Type B pancreatic cell (in vitro differentiated cells): ENCODE measurements at places on chromosomes 7 and 10.

DNA sequence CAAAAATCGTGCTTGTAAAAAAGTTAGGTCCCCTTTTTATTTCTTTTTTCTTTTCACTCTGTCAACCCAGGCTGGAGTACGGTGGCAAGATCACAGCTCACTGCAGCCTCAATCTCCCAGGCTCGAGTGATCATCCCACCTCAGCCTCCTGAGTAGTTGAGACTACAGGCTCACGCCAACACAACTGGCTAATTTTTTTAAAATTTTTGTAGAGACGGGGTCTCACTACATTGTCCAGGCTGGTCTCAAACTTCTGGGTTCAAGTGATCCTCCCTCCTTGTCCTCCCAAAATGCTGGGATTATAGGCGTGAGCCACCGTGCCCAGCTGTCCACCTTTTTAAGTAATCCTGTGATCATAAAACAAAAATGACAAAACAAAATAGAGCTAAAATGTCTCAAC is 19.4 kb upstream of the ARHGAP12 start:
- DNase-seq, result no peak

DNA sequence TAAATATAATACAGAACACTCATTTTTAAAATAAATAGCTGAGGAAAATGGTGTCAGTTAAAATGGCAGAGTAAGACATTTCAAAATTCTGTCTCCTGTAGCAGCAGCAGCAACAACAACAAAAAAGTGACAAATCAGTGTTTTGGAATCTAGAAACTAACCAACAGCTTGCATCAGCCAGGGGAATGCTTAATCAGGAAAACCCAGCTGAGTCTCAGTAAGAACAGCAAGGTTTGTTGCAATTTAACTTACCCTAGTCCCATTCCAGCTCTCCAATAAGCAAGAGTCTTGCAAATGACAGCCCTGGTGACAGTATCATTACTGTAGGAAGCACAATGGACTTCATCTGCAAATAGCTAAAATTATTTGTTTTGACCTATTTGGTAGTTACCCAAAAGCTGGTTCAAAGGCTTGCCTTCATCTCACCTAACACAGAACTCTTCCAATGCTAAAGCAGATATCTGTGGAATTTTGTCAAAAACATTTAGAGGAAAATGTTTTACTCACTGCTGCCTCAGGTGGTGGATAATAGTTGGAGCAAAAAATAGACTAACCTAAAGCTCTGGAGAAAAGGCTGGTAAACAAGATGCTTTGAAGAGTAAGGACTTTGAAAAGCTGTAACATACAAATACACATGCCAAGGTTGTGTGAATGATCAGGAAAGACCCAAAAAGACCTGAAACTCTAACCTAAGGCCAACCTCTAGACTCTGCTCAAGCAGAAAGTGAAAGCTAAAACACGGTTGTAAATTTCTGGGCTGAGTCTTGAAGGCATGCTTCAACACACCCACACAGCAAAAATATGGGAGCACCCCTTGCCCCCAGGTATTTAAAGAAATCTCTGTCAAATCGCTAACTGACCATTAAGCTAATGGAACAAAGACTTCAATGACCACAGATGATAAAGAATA is 9.9 kb upstream of the ARHGAP22 start:
- no peak for DNase-seq

GRCh38 chr7:1286946-1287645 is 54.4 kb downstream of the UNCX start:
- DNase-seq, result no peak

- no peak for DNase-seq
Measured at GRCh38 chr10:31896968-31897384, 31.7 kb downstream of the ARHGAP12 start.

DNA sequence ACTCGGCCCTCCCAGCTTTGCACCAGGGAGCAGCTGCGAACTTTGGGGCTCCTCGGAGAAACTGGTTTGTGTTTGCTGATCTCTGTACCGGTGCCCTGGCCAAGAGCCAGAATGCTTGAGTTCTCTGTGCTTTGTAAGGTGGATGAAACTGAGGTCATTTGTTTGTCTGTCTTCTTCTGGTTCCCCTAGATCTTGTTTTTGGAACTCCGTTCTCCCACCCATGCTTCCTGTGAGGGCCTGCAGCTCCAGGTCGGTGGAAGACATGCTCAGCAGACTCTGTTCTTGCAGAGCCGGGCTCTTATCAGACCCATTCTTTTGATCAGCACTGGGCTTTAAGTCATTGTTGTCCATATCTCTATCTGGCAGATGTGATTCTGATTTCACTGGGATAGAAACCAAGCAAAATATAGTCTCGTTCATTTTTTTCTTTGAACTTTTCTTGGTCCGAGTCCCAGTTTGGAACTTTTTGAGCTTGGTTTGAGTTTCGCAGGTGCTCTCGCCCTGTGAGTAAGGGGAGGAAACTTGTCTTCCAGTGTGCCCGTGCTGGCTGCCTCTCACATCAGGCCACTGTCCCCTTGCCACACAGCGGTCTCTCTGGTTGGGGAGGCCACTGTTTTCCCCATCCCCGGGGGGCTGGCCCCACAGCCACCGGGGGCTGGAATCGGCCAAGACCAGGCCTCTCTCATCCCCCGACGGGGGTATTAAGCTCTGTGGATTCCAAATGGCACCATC is 31.2 kb downstream of the JCAD start:
- no peak for DNase-seq

- DNase-seq, result no peak
Measured at GRCh38 chr10:69861251-69862240, 59.8 kb downstream of the COL13A1 start.

DNA sequence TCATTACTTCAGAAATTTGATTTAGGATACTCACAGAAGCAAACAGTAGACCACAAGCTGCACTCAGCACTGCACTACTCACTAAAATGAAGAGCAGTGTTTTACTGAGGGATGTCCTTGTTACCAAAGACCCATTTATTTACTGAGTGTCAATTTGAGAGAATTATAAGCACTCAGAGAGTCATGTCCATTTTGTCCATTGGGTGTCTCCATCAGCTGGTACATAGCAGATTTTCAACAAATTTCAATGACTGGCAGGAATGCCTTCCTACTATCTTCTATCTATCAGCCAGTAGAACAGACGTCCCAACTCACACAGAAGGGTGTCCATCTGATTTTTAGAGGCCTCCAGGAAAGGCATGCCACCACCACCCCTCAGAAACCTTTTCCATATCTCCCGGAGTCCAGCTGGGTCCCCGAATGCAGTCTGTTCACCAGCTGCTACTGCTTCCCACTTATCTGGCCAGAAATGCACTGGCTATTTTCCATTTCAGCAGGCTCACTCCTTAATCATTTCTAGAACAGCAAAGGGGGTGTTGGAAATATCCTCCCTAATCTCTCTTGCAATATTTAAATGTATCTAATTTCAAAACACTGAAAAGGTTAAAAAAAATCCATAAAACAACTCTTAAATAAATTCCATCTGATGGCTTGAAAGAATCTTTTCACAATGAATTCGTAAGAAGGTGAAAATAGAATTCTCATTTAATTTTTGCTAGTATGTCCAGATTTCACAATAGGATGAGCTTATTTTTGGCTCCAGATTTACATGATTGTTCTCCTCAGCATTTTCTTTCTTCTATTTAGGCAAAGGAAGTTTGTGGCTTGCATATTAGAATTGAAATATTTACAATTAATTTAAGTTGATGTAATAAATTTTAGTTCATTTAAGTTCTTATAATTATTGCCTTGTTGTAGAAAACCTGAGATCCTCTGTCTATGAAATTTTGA is 1164.0 kb upstream of the CELF2 start:
- no peak for DNase-seq

- DNase-seq, result no peak
Measured at GRCh38 chr10:98424295-98425254, 9.6 kb upstream of the PYROXD2 start.

- DNase-seq, result no peak
Measured at GRCh38 chr10:86664341-86665217, 3.7 kb upstream of the LDB3 start.

DNA sequence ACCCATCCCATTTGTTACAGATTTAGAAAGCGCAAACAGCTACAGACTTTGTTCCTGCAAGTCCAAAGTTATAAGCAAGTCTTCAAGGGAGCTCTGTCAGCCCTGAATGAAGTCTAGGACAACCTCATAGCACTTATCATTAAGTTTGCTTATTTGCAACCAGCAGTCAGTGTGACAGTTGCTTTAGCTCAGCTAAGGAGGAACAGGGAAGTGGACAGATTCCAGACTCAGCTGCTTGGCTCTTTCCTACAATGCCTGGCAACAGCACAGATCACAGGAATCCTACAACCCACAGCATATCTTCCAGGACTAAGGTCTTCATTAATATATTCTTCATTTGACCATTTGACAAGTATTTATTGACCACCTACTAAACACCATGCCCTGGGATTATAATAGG is 17.4 kb upstream of the KIF5B start:
- DNase-seq, result no peak

DNA sequence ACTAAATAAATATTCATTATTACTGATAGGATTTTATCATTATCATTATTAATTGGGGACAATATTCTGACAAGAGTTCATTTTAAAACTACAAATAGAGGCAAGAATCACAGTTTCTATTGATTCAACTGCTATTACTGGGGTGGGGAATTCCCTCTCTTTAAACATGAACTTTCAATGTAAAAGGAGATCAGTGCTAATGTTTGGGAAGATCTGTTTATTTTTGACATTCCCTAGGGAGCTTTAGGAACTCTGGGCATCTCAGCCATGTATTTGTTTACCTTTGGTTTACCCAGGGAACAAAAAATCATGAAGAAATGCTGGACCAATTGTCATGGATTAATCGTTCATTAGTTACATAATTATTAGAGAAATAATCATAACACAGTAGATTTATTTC is 443.2 kb upstream of the AKR1E2 start:
- no peak for DNase-seq

GRCh38 chr7:129804111-129804889 is 148.5 kb downstream of the UBE2H start:
- DNase-seq, result no peak

- no peak for DNase-seq
Measured at GRCh38 chr10:111323389-111323966, 246.6 kb downstream of the ADRA2A start.

DNA sequence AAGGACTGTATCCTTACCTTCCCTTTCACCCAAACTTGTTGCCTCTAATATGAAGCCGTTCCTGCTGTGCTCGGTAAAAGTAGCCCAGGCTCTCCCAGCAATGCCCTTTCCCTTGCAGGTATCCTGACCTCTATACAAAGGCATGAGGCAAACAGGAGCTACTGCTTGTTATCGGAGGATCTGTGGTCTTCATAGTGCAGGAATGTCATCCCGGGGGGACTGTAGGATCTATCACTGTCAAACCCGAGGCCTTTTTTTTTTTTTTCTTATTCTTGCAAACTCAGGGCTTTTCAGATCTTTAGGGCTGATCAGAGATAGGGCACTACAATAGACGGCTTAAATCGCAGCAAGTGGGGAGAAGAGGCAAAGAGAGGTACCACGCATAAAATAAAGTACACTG is 1206.6 kb downstream of the TYW1 start:
- DNase-seq, result no peak

DNA sequence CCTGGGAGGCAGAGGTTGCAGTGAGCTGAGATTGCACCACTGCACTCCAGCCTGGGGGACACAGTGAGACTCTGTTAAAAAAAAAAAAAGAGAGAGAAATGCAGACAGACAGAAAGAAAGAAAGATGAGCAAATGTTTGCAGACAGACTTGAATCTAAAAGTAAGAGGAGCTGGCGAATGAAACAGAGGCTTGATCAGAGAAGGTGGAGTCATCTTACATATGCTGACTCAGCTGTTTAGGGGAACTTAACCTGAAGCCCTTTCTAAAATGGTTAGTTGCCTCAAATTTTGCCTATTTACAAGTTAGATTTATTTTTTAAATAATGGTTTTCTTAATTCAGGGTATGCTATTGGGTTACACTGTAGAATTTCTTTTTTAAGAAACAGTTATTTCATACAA is 5.4 kb downstream of the FAM171A1 start:
- no peak for DNase-seq

DNA sequence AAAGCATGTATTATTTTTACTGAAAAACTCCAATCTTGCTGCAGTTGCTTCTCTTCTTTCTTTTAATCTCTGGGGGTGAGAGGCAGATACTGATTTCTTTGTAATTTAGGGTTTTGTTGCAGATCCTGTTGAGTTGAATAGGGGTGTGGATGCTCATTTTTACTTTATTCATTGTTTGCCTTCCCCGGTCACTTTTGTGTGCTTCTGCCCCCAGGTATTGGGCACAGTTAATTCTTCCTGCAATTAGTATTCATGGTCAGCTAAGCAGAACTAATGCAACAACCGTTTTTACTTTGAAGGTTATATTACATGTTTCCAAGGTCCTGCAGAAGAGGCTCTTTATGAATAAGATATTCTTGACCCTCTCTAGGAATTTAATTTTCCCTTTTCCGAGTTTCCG is 96.4 kb downstream of the BUB3 start:
- no peak for DNase-seq

GRCh38 chr10:31064348-31064747 is 32.7 kb upstream of the ZNF438 start:
- DNase-seq, result no peak

DNA sequence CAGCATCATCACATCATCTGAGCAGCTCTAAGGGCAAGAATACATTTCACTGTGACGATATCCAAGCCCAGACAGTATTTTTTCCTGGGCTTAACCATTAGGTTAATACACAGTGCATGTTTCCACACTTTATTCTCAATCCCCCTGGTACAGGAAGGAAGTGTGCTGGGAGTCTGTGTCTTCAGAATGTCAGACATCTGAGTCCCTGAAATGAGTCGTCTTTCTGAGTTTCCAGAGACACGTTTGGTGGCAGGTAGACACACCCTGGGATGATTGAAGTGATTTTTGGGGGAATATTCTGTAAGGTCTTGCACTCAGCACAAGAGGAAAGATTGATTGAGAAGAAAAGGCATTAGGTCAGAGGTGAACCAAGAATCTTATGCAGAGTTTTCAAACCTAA is 13.1 kb upstream of the SHH start:
- DNase-seq, result no peak
